T-helper 9 cell (primary cell): ENCODE measurements at places on chromosomes 16 and 17.

GRCh38 chr17:55295411-55296170 is 30.8 kb downstream of the HLF start:
- DNase-seq = peak; percentile 52

DNA sequence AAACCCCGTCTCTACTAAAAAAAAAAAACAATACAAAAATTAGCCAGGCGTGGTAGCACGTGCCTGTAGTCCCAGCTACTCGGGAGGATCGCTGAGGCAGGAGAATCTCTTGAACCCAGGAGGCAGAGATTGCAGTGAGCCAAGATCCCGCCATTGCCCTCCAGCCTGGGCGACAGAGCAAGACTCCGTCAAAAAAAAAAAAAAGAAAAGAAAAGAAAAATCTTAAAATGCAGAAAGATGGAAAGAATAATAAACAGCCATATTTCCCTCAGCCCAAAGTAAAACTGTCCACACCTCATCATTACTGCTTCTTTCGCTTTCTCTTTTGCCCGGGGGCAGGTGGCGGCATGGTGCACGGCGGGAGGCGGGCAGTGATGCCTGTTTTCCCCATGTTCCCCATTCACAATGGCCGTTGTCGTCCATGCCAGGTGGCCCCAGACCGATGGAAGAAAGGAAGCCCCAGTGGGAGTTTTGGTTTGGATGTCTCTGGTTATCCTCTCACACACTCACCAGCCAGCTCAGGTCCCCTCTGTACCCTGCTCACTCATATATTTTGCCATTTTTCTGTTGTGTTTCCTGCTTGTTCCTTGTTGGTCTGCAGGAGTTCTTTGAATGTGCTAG is 37.0 kb upstream of the PEMT start:
- DNase-seq = peak; percentile 3

DNA sequence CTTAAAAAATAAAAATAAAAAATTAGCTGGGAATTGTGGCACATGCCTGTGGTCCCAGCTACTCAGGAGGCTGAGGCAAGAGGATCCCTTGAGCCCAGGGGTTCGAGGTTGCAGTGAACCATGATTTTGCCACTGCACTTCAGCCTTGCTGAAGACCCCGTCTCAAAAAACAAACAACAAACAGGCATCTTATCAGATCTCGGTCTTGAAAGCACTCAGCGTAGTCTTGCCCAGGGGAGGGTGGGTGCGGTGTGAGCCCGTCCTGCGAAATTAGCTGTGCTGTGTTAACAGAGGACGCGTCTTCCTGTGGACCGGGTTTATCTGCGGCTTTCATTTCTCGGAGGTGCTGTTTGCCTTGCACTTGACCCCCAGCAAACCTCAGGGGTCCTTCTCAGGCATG is 5.4 kb downstream of the GAA start:
- DNase-seq = no peak

- DNase-seq = no peak
Observed at GRCh38 chr17:69962436-69962995, 112.5 kb upstream of the KCNJ16 start.

- no peak for DNase-seq
Observed at GRCh38 chr17:58809564-58809936, 53.9 kb downstream of the PPM1E start.

DNA sequence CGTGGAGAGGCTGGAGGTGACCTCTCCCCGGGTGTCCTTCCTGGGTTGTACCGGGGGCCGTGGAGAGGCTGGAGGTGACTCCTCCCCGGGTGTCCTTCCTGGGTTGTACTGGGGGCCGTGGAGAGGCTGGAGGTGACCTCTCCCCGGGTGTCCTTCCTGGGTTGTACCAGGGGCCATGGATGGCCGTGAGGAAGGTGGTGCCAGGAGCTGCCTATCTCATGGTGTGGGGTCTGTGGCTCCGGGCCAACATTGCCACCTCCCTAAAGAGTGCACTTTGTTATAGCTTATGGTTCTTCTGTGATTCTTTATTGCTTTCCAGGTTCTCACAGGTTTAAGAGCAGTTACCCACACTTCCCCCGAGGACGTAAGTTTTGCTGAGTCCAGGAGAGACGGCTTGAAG is 86.3 kb upstream of the ZNF750 start:
- DNase-seq = no peak

DNA sequence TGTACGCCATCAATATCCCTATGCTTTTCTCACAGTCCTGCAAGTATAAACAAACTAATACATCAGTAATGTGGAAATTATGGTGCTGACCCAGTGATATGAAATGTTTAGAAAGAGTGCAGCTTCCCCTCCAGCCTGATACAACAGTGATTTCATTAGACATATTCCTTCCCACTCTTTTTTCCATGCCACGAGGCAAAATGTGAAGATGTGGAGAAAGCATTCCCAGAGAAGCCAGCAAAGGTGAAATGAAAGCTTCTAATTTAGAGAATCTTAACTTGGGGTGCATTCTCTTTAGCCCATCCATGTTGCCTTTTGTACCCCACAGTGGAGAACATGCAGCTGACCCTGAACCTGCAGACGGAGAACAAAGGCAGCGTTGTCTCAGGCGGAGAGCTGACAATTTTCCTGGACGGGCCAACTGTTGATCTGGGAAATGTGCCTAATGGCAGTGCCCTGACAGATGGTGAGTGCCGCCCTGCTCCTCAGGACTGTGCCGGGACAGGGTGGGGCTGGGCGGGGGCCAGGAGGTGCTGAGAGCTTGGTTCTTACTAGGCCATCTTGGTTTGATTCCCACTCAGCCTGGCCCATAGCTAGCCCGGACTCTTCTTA is 77.8 kb downstream of the WWP2 start:
- no peak for DNase-seq

GRCh38 chr17:12693640-12694039 is 27.9 kb downstream of the MYOCD start:
- no peak for DNase-seq

DNA sequence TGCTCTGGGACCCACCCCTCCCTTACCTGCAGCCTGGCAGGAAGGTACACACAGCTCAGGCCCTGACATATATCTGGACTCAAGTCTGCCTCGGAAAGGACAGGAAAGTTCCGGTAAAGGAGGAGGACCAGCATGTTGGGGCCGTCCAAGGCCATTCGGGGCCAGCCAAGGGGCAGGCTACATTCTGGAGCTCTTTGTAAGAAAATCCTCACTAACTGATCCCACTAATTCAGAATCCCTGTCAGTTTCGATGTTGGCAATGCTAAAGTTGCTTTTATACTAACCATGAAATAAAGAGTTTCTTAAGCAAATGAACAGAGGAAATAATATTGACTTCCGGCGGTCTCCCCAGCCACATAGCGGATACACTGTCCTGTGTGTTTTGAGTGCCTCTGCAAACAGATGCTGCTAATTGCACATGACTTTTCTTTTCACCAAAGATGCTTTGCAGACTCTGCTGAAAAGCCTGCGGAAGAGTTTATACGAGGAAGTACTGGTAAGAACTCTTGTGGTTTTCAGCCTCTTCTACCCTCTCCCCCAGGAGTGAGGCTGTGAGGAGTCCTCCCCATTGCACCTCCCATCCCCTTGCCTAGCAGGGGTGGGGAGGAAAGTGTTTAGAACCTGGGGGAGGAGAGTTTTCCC is 54.8 kb downstream of the PLXDC1 start:
- no peak for DNase-seq

- no peak for DNase-seq
Observed at GRCh38 chr17:45334231-45334630, 17.4 kb upstream of the MAP3K14 start.

DNA sequence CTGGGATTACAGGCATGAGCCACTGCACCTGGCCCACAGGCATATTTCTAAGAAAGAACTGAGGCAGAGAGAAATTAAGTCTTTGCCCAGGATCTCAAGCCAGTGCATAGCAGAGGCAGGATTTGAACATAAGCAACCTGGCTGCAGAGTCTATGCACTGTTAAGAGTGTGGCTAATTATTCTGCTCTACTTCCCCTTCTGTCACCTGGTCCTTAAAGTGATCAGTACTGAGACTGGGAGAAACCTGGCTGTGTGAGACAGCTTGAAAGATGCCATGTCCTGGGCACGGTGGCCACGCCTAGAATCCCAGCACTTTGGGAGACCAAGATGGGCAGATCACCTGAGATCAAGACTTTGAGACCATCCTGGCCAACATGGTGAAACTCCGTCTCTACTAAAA is 58.1 kb downstream of the IQCK start:
- no peak for DNase-seq

DNA sequence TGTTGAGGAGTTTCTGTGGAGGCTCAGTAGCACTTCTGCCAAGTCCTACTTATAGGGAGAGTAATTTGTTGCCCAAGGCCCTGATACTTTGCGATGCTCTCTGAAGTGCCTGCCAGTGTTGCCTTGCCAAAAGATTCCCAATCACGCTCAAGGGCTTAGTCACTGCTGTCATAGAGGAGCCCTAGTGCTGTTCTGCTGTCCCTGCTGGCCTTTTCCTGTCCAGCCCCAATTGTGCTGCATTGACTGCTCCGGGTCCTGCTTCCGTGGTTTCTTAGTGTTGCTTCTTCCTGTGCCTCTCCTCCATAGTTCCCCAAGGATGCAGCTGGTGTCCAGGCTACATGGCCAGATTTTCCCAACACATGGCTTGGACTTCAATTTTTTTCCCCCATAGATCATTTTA is 13.9 kb downstream of the NUP93 start:
- no peak for DNase-seq

DNA sequence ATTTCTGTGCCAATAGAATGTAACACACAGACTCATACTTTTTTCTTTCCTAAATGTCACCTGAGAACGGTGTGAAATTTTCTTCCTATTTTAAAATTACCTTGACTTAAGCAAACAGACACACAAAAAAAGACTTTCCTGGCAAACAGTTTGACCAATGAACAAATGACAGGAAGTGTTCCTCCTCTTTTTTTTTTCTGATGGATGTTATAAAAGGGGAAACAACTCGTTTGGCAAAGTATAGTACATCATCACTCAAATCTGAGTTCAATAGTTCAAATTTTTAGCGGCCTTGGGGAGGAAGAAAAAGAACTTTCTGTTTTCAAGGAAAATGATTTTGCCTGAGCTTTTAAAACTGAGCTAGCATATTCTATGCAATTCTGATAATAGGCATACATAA is 19.8 kb downstream of the HS3ST3A1 start:
- no peak for DNase-seq

DNA sequence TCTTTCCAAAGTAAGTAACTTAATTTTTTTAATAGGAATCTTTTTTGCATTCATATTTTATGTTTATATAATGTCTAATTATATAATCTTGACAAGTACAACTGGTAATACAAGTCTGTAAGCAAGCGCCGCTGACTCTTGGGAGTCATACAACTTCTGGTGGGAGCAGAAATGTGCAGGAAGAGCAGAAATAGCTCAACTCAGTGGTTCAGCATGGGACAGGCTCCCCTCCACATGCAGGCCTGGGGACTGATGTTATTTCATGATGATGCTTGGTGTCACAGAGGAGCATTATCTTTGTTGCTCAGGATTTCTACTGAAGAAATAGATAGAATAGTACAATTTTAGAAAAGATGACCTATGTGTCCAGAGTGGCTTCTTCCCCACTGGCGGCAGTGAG is 10.7 kb downstream of the UQCRC2 start:
- no peak for DNase-seq

GRCh38 chr17:54983260-54983659 is 14.7 kb downstream of the STXBP4 start:
- DNase-seq = no peak

- no peak for DNase-seq
Observed at GRCh38 chr16:20203272-20203671, 124.0 kb downstream of the GP2 start.

- DNase-seq = no peak
Observed at GRCh38 chr16:47644661-47645060, 183.5 kb downstream of the PHKB start.

DNA sequence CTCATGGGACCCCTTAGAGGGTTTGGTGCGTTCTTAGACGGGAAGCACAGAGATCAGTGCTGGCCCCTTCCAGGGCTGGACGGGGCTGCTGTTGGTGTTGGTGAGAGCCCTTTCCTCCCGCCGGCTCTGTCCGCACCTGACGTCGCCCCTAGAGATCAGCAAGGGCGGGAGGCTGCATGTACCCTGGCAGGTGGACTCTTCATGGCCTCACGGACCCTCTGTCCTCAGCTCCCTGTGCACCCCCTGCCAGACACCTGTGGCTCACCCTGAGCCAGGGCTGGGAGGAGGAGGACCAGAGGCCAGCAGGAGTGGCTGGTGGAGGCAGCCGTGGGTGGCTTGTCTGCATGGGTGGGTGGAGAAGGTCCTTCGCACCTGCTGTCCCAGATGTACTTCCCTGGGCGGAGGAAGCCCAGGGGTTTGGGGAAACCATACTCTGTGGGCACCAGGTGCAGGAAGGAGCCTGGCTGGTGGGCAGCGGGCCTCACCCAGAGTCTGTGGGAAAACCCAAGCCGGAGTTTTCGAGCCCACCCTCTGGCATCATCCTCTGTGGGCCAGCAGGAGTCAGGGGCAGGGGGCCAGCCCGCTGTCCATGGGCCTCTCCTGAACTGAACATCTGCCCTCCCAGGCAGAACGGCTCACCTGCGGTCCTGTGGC is 348.6 kb downstream of the SEC14L1 start:
- no peak for DNase-seq

DNA sequence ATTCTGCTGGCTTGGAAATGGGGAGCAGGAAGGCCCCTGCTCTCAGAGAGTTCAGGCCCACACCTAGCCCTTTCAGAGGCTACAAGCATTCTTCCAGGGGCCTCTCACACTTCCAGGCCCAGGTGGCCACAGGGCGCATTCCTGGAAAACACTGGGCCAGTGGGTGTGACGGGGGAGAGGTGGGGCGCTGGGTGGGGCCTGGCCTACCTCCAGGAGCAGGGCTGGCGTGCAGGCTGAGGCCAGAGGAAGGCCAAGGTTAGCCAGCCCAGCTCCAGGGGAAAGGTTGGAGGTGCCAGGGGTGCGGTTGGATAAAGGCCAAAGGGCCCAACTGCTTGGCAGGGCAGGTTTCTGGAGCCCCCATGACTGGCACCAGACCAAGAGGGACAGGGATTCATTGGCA is 198.2 kb downstream of the MAF start:
- no peak for DNase-seq

GRCh38 chr17:13272296-13272695 is 254.5 kb upstream of the ELAC2 start:
- DNase-seq = no peak

- peak; percentile 75 for DNase-seq
Observed at GRCh38 chr17:41801374-41802271, 10.1 kb downstream of the P3H4 start.

GRCh38 chr16:14455573-14455972 is 174.5 kb downstream of the PARN start:
- DNase-seq = no peak

GRCh38 chr16:2422123-2422867 is 7.0 kb upstream of the CCNF start:
- no peak for DNase-seq

GRCh38 chr16:20221208-20221607 is 106.1 kb downstream of the GP2 start:
- no peak for DNase-seq

DNA sequence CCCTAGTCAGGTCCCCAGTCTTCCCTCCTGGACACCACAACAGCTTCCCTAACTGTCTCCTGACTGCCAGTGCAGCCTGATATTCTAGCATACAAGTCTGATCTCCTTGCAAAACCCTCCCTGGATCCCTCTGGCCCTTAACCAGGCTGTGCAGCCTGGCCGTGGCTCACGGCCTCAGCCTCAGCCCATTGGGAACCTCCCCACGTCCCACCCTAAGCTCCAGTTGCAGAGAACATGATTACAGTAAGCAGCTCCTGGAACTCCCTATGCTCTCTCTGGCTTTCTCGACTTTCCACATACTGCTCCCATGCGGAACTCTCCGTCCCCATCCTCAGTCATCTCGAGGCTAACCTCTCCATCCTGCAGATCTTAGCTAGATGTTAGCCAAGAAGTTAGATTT is 13.0 kb downstream of the ALOX12B start:
- DNase-seq = no peak

GRCh38 chr16:86010680-86011141 is 111.7 kb downstream of the IRF8 start:
- DNase-seq = no peak

- DNase-seq = no peak
Observed at GRCh38 chr16:12901204-12901596, 198 bp upstream of the SHISA9 start.
